Cerebellar nuclear complex (tissue), 1 donor: ENCODE measurements at places on chromosomes 3 and 15.

DNA sequence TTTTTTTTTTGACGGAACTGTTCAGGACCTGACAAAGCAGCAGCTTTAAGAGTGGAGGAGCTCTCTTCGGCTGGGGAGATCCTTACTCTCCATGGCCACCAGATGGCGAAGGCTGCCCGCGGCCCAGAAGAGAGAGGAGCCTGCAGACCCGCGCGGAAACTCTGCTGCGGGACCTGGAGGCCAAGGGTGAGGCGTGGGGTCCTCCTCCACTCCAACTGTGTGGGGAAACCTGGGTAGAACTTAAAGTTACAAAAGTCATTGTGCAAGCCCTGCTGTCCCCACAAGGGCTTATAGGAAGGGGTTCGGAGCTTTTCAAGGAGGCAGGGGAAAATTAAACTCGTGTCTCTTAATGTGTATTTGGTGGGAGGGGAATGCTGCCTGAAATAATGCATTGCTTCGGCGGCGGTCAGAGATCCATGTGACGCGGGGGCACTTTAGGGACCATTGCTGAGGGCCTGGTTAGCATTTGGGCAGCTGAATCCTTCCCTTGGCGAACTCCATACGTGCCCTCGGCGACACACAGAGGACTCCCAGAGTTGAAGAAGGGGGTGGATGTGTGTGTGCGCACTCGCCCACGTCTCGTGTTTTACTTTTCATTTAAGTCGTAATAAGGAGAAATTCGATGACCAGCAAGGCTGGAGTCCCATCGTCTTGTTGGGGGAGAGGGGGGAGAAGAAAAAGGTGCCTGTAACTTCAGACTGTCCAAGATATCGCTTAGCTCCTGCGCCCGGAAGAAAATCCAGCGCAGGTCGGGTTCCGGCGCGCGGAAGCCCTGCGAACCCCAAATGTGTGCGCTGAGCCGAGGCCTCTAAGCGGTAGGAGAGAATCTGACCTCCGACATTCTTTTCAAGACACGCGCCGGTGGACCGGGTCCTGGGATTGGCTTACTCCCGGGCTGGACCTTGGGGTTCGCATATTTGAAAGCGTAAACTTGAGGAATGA lies 9.7 kb downstream of the EOMES start:
- DNase-seq = peak; percentile 85

DNA sequence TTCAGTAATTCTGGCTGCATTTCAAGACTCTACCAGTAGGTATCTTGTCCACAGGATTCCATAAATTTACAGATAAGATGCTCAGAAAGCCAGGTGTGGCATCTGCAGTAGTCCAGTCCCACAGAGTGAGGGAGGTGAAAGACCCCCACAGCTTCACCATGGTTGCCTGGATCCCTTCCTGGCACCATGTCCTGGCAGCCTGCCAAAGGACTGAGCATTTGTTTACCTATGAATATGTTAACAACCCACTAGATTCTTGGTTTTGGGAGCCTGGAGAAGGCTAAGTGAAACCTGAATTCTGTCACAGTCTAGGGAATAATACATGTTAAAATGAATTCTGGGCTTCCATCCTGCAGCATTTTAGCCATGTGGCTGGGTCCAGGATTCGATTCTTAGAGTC lies 14.9 kb downstream of the CHST2 start:
- DNase-seq = no peak

- no peak for DNase-seq
Observed at GRCh38 chr3:123802007-123802625, 82.0 kb downstream of the MYLK start.

GRCh38 chr3:183210862-183211341 lies 42.2 kb upstream of the B3GNT5 start:
- DNase-seq = no peak

GRCh38 chr15:70303981-70304380 lies 206.3 kb upstream of the TLE3 start:
- no peak for DNase-seq

- DNase-seq = no peak
Observed at GRCh38 chr3:149967086-149967685, 3.5 kb downstream of the PFN2 start.
